Left forelimb (tissue), 1 donor: ENCODE measurements at places on chromosomes 11 and 22.

GRCh38 chr22:23938328-23939016 is 22.5 kb downstream of the GSTT2B start:
- DNase-seq, result no peak

- DNase-seq, result no peak
Measured at GRCh38 chr11:28464252-28464867, 356.2 kb downstream of the METTL15 start.

DNA sequence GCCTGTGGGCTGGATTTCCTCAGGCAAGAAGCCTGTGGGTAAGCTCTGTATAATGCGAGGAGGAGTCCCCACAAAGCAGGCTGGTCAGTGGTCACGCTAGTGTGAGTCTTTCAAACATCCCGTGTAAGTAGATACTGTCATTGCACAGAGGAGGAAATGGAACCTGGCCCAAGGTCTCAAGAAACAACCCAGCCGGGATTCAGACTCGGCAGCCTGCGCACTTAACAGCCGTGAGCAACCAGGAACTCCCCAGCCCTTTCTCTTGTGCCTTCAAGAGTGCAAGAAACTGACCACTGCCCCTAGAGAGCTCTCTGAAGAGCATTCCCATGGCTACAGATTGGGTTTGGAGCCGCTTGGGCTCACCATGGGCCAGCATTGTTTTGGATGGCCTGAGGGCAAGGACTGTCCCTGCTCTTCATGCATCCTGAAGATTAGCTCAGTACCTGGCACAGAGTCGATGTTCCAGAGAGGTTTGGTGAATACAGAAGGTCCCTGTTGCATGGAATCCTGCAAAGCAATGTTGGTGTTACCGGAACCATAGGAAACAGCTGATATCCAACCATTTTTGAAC is 6.0 kb downstream of the MPST start:
- DNase-seq, result no peak

DNA sequence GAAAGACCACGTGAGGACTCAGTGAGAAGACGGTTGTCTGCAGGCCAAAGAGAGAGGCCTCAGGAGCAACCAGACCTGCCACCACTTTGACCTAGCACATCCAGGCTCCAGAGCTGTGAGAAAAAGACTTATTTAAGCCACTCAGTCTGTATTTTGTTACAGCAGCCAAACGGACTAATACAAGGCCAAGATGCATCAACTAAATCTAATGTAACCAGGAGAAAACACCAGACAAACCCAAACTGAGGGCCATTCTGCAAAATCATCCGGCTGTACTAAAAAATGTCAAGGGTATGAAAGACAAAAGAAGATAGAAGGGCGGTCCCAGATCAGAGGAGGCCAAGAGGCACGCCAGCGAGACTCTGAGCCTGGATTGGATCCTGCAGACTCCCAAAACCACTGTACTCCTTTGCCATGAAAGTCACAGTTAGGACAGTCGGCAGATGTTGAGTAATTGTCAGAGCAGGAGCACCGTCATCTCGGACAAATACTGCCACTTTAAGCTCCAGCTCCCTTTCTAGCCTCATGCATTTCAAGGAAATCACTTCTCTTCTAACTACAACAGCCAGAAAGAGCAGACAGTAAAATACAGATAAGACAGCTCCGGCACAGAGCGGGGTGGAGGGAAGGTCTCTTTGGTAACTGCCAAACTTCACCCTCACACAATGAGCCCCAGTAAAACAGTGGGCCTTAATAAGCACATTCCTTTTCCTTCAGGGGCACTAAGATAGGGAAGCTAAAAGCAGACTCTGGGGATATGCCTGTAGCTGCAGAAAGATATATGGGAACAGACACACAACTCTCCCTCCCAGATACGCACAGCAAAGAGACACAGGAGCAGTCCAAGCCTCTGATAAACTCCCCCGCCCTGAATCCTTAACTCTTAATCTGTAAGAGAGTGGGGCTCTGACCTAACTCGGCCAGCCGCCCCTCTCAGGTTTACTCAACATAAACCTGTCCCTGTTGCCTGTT is 3.5 kb upstream of the ZP1 start:
- no peak for DNase-seq

DNA sequence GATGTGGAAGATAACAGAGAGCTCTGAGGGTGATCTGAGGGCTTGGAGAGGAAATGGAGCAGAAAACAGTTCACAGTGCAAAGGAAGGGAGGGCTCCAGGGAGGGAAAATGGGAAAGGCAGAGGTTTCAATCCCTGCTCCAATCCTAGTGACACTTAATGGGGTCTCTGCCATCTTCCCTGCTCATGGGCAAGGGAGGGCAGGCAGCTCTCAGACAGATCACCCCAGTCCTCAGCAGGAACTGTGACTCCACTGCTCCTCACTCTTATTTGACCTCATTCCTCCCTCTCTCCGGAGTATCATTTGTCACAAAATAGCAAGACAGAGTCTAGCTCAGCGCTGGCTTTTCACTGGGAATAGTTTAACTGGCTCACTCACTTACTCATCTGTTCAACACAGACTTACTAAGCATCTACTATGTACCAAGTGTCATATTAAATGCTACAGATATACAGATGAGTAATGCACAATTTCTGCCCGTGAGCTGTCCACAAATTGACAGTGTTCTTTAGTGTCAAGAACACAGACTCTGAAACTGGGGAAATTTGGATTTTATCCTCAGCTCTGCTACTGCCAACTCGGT is 817.4 kb downstream of the OPCML start:
- no peak for DNase-seq

GRCh38 chr11:60326955-60327354 is at the start of gene MS4A6E:
Gene MS4A6E (plus strand): TSS chr11:60327255. CDS start chr11:60334896, 7,641 bp downstream.
- DNase-seq, result no peak

- no peak for DNase-seq
Measured at GRCh38 chr22:17119481-17120202, 1.5 kb downstream of the TMEM121B start.

GRCh38 chr22:42960531-42961399 is 54.2 kb downstream of the PACSIN2 start:
- no peak for DNase-seq

DNA sequence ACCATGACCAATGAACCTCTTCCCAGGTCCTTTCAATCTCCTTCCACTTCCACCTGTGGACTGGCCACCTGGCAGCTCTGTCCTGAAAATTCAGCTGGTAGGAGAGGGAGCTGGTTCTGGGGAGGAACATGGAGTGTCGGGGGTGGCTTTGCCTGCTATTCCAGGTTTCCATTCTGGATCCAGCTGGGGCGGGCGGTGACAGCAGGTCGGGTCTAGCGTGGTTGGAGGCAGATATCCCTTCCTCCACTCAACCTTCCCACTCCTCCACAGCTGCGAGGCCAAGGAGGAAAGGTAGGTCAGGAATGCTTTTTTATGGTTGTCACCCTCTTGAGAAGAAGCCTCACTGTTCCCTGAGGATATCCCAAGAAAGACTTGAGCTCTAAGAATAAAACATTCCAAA is 3.3 kb downstream of the NRGN start:
- DNase-seq, result no peak

- no peak for DNase-seq
Measured at GRCh38 chr11:100578831-100579311, 108.2 kb upstream of the ARHGAP42 start.

- DNase-seq, result no peak
Measured at GRCh38 chr11:117281159-117281558, 10.0 kb upstream of the BACE1-AS start.

GRCh38 chr11:117906710-117907109 is 22.5 kb downstream of the TMPRSS13 start:
- no peak for DNase-seq

GRCh38 chr11:123152951-123153350 is 42.1 kb downstream of the CLMP start:
- DNase-seq, result no peak

DNA sequence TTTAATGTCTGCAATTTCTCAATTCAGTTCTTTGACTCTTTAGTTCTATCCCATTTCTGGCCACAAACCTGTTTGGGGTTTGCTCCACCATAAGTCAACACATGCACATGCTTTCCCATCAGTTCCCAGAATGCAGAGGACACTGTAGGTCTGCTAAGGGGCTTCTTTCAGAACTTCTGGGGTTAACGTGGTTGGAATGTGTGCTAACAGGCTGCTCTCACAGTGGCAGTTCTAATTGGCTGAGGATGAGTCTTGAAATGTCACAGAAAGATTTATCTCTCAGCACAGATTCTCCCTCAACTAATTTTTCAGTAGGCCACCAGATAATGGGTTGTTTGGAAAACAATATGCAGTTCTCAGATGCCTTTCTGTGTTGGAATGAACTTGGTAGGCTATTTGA is 703.4 kb downstream of the NTM start:
- no peak for DNase-seq

- no peak for DNase-seq
Measured at GRCh38 chr11:46417711-46418110, 26.1 kb upstream of the CHRM4 start.

- no peak for DNase-seq
Measured at GRCh38 chr11:70901951-70902521, 350.3 kb downstream of the SHANK2 start.

DNA sequence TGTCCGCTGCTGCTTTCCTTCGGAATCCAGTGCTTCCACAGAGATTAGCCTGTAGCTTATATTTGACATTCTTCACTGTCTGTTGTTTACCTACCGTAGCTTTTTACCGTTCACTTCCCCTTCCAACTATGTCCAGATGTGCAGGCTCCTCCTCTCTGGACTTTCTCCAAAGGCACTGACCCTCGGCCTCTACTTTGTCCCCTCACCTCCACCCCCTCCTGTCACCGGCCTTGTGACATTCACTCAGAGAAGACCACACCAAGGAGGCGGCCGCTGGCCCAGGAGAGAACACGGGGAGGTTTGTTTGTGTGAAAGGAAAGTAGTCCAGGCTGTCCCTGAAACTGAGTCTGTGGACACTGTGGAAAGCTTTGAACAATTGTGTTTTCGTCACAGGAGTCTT is 15.4 kb upstream of the ST14 start:
- no peak for DNase-seq

- DNase-seq, result no peak
Measured at GRCh38 chr11:11789735-11790369, 51.9 kb upstream of the USP47 start.

GRCh38 chr11:9955391-9955790 is 291.5 kb downstream of the SWAP70 start:
- DNase-seq, result no peak

GRCh38 chr11:122979815-122980595 is 1.6 kb downstream of the BSX start:
- no peak for DNase-seq

- no peak for DNase-seq
Measured at GRCh38 chr11:107591378-107592230, 657 bp downstream of the ELMOD1 start.

DNA sequence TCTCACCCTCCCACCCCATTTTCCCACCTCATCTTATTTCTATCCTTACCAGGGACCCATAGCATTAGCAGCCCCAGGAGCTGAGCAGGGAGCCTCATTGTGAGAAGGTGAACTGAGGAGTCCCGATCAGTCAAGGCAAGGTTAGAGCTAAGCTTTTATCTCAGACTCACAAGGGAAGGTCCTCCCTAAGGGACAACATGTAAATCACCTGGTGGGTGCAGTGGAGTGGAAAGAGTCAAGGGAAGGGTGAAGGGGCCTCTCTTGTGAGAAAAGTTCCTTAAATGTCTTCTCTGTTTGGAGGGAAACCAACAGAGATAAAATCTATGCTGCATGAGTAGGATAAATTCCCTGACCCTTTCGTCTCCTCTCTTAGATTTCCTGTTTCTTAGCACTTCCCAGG is 85.9 kb downstream of the GAB4 start:
- no peak for DNase-seq

DNA sequence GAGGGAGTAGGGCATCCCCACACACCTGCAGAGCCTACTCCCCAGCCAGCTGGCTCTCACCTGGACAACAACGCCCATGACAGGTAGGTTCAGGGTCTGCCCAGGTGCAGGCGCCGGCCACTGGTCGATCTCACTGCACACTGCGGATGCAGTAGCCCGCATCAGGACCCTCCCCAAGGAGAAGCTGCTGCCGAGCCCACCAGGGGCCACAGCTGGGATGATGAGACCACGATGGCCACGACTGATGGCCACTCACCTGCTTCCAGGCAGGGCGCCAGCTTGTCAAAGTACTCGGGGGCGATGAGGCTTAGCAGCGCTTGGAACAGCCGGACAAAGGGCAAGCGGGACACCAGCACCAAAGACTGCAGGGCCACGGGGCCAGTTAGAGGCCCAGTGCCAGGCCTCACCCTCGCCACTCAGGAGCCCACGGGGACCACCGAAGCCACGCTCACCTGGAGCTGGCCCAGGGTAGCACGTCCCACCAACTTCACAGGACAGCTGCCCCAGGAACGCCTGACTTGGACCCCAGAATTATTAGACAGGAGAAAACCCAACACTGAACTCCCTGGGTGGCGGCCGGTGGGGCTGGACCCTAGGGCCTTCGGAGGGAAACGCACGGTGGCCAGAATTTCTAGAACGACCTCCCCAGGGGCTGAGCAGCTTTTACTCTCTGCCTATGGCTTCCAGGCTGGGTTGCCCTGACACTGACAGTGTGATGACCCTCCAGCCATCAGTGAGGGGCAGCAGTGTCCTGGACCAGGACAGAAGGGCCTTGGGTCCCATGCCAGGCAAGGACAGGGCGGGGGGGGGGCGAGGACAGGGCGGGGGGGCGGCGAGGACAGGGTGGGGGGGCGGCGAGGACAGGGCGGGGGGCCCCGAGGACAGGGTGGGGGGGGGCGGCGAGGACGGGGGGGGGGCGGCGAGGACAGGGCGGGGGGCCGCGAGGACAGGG is 8.9 kb upstream of the PLXNB2 start:
- DNase-seq, result no peak

DNA sequence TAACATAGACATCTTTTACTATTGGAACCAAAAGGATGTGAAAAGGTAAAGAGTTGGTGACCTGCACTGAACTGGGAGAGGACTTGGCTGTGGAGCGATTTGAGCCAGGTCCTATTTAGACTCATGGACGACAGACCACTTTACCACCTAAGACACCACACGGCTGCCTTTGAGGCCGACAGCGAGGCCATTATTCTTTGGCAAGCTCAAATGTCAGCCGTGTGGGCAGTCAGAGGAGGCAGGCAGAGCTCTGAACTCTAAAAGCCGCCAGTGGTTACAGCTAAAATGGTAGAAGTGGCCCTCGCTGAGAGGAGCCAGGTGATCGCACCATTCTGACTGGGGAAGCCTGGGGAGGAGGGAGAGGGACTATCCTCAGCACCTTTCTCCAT is 50.5 kb downstream of the SCUBE1 start:
- no peak for DNase-seq

DNA sequence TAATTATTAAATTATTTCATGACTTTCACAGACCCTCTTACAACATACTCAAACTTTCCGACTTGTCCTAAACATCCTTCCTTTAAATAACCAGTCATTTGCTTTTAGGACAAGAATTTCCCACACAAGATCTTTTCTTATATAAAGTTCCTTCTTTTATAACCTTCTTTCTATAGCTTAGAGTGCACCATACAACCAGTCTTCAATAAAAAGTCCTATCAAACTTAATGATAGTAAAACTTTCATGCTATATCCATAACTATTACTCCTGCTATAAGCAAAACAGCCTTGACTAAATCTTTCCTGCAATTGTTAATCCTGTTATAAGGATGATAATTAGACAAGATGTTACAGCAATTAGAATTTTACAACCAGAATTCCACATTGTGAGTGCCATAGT is 47.4 kb downstream of the ZNF280B start:
- no peak for DNase-seq
